ENCODE measurements at places on chromosomes 5 and 9.

DNA sequence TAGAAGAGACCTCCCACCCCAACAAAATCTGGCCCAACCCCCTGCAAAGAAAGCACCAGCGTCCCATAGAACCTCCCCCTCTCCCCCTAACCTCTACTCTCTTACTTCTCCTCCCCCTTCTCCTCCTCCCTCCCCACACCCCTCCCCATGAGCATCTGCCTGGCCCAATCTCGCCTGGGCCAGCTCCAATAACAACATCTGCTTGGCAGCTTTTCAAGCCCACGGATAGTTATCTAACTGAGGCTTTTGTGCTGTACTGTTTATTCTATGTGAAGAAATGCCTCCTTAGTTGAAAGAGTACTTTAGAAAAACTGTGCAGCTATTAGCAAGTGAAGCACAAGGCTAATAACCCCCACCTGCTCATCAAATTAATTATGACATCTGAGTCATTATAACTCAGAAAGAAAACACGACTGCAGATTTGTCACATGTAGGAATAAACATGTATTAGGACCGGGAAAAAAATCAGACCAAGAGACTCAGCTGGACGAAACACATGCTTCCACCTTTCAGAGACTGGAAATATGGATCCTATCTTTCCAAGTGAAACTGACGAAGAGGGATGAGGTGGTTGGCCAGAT, 42.8 kb downstream of the NFIB start:
- no peak for DNase-seq
- H3K27me3 ChIP-seq = peaks cover 3% of the 10 kb centered on the region
- no peaks in the 10 kb centered on the region for H3K4me1 ChIP-seq
- H3K27ac ChIP-seq = no peak overlapping the region

DNA sequence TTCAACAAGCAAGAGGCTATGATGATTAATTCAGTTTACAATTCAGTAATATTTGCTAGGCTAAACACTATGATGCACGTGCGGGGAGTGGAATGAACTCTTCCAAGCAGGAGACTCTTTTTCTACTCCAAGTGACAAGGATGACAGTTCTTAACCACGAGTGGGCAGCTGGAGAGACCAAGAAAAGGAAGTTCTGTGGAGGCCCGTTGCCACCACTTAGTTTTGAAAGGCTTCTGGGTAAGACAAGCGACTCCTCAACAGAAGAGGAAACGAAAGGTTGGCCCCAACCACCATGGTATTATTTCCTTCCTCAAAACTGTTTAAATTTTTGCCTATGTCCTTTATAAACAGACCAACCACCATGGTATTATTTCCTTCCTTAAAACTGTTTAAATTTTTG, 2.8 kb downstream of the DCAF12 start:
- H3K27me3 ChIP-seq = no peaks in the 10 kb centered on the region
- H3K4me1 ChIP-seq = peaks cover 35% of the 10 kb centered on the region
- H3K36me3 ChIP-seq = no peaks in the 10 kb centered on the region
- no peak for DNase-seq
- peak overlapping the region; percentile 97 for H3K4me3 ChIP-seq

DNA sequence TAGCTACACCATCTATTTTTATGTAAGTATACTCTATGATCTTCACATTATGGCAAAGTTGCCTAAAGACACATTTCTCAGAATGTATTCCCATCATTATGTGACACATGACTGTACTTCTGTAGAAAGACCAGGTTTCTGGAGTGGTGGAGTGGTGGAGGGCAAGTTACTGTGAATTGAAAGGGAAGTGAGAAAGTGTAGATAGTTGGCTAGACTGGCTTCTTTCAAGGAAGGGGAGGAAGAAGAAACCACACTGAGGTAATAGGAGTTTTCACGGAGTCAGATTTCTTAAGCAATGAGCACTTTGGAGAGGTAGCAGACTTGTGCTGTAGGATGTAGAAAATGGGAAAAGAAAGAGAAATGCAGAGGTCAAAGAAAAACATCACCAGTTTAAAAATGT, 50.9 kb upstream of the EQTN start:
- no peaks in the 10 kb centered on the region for H3K4me1 ChIP-seq
- no peak overlapping the region for H3K4me3 ChIP-seq
- H3K27ac ChIP-seq = no peak overlapping the region
- no peaks in the 10 kb centered on the region for H3K36me3 ChIP-seq

DNA sequence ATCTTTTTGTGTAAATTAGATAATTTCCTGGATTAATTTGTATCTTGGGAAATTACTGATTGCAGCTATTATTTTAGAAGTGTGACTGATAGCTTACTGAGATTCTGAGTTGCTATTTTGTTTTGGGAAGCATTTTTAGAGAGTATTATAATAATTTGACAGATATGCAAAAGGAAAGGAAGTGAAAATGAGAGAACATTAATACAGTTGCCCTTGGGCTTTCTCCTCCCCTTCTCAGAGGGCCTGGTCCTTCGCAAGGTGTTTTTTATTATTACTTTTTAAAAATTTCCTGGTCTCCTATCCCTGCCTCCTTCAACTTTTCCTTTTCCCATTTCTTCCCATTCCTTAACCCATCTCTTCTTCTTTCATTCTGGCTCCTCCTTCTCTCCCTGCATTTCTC, 32.6 kb downstream of the UBAP1 start:
- H3K4me1 ChIP-seq = no peaks in the 10 kb centered on the region
- H3K27ac ChIP-seq = no peak overlapping the region
- H3K27me3 ChIP-seq = no peaks in the 10 kb centered on the region
- no peak overlapping the region for H3K4me3 ChIP-seq
- H3K36me3 ChIP-seq = no peaks in the 10 kb centered on the region

All from CD8-positive, alpha-beta memory T cell (primary cell).